ENCODE measurements at places on chromosomes 13 and 19.

DNA sequence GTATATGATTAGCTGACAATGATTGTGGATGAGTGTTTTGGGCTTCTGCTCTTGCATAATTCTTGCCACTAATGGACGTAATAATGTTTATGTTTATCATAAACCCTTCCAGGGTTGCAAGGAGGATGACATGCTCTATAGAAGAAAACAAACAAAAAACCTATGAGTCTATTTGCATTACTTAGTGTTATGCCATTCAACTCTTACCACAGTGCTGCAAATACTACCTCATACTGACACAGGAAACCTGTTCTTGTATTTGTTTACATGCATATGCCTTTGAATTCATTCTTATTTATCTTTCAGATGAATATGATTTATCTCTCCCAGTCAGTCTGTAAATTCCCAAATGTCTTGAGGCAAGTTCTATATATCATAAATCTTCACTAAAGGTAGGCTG, 39.6 kb upstream of the FREM2 start:
- DNase-seq = no peak

- no peak for DNase-seq
These were observed 168.4 kb upstream of the CSNK1A1L start for GRCh38 chr13:37273836-37274235.

- no peak for DNase-seq
These were observed 304 bp downstream of the TSPAN16 start for GRCh38 chr19:11296264-11296663.

- DNase-seq = no peak
These were observed 20.3 kb downstream of the CHST8 start for GRCh38 chr19:33641956-33642498.

GRCh38 chr19:4568886-4569285, 9.4 kb upstream of the SEMA6B start:
- no peak for DNase-seq

DNA sequence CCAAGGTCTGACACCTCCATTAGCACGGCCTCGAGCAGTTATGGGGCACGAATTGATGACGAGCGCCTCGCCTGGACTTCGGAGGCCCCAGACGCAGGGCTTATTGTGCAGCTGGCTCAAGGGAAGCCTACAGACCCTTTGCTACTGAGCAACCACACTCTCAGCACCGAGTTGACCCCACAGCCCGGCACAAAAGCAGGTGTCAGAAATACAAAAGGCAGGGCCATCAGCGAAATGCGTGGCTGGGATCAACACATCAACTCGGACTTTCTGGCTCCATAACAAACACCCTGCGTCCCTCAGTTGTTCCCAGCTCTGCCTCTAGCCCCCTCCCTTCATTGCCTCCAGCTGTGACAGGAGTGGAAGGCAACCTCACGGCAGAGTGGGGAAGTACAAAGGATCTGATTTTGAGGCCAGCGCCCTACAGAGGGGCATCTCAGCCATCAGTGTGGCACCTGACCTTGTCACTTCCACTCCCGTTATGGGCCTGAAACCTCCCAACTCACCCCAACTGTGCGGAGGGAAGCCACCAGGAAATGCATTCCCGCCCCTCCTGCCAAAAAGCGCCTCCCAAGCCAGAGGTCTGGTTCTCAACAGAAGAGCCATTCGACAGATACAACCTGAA, 18.0 kb downstream of the PEPD start:
- no peak for DNase-seq

DNA sequence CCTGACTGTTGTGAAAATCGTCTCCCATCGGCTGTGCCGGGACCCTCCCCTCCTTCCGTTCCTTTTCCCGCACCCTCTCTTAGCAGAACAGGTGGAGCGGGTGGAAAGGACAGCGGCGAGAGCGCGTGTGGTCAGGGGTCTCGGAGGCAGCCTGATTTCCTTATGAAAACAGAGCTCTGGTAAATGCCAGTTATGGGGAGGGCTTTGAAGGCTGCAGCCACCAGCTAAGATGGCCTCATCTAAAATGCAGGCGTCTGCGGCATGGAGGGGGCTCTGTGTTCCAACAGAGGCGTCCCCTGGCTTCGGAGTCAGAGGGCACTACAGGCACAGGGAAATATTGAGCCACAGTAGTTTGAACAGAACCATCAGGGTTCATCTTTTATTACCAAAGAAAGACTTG, 93.8 kb upstream of the SOX1 start:
- DNase-seq = no peak

Measured in HFF-Myc (cell line).